ENCODE measurements at places on chromosomes 1 and 21.

DNA sequence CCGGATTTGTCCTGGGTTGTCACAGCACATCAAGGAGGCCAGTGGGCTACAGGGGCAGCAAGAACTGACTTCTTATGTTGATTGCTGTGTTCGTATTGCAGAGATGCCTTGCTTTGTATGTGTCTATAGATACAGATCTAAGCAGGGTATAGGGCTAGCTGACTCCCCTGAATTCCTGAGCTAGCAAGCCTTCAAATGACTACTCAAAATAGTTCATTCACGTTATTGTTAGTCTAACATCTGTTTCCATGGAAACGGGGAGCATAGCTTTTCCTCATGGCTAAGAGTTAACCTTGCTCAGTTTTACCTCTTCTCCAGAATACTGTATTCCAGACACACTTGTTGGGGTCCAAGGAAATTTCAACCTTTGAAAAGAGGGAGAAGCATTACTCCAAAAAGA, 24.1 kb downstream of the TRIM45 start:
- DNase-seq, result no peak

DNA sequence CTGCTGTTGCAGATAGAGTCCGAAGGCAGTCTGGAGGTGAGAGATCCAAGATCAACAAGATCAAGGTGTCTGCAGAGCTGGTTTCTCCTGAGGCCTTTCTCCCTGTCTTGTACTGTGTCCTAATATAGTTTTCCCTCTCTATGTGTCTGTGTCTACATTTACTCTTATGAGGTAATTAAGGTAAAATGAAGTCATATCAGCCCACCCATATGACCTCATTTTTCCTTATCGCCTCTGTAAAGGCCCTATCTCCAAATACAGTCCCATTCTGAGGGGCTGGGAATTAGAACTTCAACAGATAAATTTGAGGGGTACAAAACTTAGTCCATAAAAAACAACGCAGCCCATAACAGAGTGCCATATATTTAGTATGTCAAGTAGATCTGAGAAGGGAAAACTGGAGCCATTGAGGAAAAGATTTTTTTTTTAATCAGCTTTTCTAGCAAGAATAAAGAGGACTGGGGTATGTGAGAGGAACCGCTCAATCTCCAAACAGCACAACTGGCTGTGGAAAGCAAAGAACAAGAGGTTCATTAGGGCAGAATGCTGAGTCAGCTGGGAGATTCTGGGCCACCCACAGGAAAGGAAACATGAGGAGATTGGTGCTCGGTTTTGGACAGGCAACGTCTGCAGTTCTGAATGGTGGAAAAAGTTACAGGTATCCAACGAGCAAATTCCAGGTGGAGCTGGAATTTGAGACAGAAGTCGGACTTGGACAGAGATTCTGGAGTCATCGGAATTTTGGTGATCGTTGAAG, 65.7 kb downstream of the MAP3K21 start:
- no peak for DNase-seq

- DNase-seq, result no peak
Measured at GRCh38 chr1:28516518-28516956, 10.7 kb downstream of the RCC1 start.

GRCh38 chr1:2348346-2349325, 42.7 kb downstream of the MORN1 start:
- DNase-seq, result no peak

DNA sequence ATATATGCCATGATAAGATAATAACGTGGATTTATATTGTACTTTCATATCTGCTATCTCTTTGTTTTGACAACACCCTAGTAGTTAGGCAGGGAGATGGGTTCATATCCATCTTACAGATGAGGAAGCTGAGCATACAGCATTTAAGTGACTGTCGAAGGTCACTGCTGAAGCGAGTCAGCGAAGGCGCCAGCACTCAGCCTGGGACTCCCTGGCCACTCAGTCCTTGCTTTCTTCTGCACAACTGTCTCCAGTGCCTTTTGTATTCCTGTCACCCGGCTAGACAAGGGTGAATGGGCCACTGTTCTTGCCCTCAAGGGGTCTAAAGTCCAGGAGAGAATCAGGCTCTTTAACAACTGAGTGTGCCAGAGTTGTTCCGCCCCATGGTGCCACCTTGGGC, 3.1 kb downstream of the ARHGEF10L start:
- DNase-seq, result no peak

All from C1 segment of cervical spinal cord (tissue), 14 donors.